ENCODE measurements at places on chromosomes 11 and 22.

DNA sequence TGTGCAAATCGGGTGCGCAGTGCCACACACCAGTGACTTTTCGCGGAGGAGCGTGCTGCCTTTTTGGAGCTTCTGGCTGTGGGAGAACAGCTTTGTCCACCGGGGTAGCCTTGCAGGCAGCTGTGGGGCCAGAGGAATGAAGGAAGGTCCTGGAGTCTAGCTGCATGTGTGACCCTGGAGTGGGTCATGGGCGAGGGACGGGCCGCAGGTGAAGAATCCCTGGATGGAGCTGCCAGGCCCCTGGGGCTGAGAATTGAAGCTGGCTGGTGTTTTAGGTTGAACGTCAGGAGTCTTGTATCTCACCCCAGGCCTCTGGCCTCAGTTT, 8.6 kb downstream of the CCND1 start:
- DNase-seq: no peak

DNA sequence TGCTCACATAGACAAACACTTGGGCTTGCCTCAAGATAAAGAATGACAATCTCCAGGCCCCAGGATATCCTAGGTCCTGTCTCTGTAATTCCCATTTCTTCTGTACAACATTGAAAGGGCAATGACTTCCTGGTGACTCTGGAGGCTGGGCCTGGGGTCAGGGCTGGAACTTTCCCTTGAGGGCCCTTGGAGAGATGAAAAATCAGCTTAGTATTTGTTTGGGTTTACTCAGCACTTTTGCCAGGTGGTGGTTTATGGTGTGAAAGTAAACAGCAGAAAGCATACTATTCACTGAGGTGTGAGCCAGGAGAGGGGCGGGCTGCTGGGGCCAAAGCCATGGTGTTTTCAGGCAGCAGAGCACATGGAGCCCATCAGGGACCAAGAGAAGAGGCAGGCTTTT, 214.7 kb upstream of the NARS2 start:
- DNase-seq: no peak

DNA sequence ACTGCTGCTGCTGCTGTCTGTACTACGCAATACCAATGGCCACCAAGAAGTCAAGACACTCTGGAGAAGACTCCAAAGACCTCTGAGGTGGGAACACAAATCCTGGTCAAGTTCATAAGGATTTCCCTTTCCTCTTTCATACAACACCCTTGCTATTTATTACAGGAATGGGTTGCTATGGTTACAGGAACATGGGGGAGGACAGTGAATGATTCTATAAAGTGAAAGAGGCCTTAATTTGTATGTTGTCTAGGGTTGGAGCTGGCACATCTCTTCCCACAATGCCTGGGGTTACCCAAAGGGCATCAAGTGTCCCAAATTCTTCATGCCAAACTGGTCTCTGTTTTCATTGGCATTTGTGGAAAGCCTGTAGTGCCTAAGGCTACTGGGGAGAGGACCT, 11.4 kb upstream of the SEC14L3 start:
- no peak for DNase-seq

- no peak for DNase-seq
Observed at GRCh38 chr11:113628912-113629311, 77.2 kb downstream of the TMPRSS5 start.

GRCh38 chr22:42773167-42773566, 52.5 kb upstream of the A4GALT start:
- DNase-seq: no peak

GRCh38 chr11:35131886-35132285, 7.1 kb upstream of the CD44 start:
- DNase-seq: no peak

- no peak for DNase-seq
Observed at GRCh38 chr11:77968337-77968736, 26.1 kb downstream of the INTS4 start.

- peak; percentile 97 for DNase-seq
Observed at GRCh38 chr11:73307323-73308002, 613 bp upstream of the ARHGEF17 start.

GRCh38 chr11:614623-615503, 887 bp downstream of the IRF7 start:
- peak; percentile 27 for DNase-seq

Measured in SW480 (cell line).